ENCODE measurements at places on chromosomes 2 and 18. TPM values are rescaled to one million over a fixed set of nuclear protein-coding genes. Genes with fewer than 3 reads are reported as not detected.

DNA sequence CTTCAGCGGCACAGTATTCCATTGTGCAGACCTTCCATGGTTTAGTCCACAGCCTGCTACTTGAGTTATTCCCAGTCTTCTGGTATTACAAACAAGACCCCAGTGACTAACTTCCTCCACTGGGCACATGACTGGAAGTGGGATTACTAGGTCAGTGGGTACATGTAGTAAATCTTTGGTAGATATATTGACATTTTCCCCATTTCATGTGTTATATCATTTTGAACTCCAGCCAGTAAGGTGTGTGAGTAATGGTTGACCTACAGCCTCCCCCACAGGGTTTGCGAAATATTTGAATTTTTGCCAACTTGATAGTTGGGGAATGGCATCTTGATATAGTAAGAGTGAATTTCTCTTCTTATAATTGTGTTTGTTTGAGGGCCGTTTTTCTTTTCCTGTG is 58.8 kb downstream of the RNF144A start:
- DNase-seq, result no peak

DNA sequence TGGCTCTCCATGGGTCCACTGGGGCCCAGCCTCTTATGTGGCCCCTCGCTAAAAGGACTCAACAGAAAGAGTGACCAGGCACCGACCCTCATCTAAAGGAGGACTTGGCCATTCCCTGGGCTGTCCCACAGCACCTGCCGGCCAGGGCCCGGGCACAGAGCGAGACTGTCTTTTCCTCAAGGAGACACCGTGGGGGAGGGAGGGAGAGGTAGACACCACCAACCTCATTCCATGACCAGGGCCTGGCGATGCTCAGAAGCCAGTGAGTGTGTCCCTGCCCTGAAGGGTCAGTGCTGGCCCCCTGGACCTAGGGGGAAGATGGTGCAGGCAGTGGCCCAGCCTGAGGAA is 39.8 kb upstream of the ALPP start:
- no peak for DNase-seq

GRCh38 chr2:238942726-238943300 is 94.9 kb downstream of the TWIST2 start:
- no peak for DNase-seq

- DNase-seq, result peak; percentile 66
These were observed 17.2 kb downstream of the GPC1 start for GRCh38 chr2:240452462-240453256.

DNA sequence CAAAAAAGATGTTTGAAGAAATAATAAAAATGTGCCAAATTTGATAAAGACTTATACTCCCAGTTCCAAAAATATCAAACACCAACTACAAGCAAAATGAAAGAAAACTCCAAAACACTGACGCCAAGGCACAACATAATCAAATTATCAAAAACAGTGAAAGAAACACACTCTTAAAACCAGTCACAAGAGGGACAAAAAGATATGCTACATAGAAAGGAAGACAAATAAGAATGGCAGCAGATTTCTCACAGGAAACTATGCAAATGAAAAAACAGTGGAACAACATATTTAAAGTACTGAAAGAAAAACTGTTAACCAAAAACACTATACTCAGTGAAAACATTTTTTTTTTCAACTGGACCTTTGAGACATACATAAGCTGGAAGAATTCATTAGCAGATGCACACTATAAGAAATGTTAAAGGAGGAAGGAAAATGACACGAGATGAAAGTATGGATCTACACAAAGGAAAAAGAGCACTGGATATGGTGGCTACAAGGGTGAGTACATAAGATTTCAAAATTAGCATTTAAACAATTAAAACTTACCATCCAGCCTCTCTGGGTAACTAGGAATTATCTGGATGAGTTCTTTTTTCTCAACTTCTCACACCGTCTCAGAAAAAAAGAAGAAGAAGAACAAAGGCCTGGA is 94.0 kb upstream of the ACVR1C start:
- peak; percentile 11 for DNase-seq

DNA sequence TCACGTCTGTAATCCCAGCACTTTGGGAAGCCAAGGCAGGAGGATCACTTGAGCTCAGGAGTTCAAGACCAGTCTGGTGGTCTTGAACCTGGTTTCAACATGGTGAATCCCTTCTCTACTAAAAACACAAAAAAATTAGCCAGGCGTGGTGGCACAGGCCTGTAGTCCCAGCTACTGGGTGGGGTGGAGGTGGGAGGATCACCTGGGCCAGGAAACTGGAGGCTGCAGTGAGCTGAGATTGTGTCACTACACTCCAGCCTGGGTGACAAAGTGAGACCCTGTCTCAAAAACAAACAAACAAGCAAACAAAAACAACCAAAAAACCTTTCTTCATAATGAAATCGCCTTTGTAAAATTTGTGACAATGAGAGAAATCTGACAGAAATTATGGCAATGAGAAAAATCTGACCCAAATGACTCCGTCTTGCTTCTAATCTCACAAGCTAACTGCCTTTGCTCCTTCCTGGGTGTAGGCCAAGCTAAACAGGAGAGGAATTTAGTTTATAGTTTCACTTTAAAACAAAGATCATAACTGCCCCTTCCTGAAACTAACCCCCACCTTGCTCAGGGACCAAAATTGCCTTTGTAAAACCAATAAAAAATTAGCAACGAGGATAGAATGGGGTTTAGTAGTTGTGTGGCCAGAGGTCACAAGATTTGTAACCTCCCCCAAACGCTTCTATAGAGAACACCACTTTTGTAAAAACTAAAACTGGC is 60.7 kb upstream of the KIF5C start:
- no peak for DNase-seq

DNA sequence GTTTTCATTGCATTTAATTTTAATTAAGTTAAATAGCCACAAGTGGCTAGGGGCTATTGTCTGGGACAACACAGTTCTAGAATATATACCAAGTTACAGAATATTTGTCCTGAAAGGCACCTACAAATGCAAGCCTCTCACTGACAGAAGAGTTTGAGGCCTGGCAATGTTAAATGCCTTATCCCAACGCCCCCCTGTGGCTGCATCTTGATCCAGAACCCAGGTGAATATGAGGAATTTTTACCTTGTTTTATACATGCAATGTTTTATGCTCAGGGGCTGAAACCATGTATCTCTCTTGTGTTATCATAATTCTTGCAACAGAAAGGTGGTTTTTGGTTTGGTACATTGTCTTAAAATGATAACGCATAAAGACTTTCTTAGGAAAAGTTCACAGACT is 71.8 kb upstream of the SEC11C start:
- DNase-seq, result no peak

- no peak for DNase-seq
These were observed 605.6 kb upstream of the SLC39A10 start for GRCh38 chr2:195051401-195051800.

DNA sequence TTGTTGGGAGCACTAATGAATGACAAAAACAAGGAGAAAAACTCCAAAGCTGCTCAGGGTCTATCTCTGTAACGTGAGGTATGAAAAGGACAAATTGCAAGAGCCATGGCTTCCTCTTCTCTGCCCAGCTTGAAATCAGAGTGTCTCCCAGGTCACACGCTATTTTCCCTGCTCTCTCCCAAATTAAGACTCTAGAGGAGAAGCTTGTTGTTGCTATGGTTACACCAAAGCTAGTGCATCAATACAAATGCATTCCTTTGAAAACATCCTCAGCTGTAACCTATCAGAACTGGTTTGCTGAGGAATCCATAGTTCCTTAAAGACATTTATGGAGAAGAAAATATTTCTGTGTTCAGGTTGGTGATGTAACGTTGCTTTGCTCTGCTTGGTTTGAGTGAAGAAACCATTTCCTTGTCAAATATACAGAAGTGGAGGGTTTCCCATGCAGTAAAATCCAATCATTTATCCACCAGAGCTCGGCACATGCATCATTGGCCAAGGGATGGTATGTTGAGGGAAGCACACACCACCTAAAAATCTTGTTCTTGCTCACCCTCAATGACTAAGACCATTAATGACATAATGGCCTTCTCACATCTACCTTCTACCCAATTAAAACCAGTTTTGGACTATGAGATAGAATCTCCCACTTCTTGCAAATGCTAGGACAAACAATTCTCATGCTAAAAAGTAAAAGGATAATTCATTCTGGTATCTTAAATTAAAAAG is 2135.6 kb upstream of the CELF4 start:
- no peak for DNase-seq

- DNase-seq, result no peak
These were observed 564.4 kb upstream of the LINC00305 start for GRCh38 chr18:64713284-64713683.

DNA sequence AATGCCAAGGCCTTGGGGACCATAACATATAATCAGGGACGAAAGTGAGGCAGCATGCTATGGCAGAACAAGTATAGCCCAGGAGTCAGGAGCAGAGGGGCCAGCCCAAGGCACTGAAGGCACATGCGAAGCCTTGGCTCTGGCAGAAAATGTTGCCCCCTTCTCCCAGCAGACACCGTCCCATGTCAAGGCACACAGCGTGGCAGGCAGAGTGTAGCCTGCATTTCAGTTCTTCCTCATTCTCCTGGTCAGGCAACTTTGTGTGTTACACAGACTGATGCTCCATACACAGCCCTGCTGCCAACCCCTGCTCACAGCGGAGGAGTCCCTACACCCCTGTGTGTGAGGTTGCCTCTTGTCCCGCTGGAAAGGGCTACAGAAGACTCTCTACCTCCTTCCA is 480.8 kb downstream of the BCL11A start:
- DNase-seq, result no peak

- DNase-seq, result no peak
These were observed 40.6 kb downstream of the TMEM178A start for GRCh38 chr2:39706312-39706711.

DNA sequence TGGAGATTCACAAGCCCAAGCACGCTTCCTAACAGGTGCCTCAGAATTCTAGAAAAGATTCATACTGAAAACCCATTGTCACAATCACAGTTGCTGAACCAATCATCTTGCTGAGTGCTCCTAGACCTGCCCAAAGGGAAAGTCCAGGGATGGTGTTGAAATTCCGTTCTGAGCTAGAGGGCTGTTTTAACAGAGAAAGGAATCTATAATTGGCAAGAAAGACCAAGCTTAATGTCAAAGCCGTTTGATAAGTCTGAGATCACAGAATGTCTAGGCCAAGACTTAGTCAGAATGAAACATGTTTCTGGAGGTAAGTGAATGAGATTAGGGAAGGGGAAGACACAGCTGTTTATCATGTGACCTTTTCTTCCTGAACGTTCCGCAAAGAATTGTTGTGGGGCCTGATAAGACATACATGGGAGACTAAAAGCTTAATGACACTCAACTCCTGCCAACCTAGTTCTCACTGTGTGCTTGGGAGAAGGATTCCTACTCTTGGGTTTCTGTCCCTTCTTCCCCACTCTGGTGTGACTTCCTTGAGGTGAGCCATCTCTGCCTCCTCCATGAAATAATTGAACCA is 27.5 kb downstream of the PMAIP1 start:
- peak; percentile 68 for DNase-seq

GRCh38 chr2:113390124-113390849 is 47.2 kb upstream of the ZNG1B start:
- DNase-seq, result peak; percentile 88

GRCh38 chr2:101205521-101206479 is 46.9 kb upstream of the CNOT11 start:
- DNase-seq, result peak; percentile 82

The DNAH7 gene
- total RNA-seq, result not detected

The RTTN gene
- 28.2 TPM for total RNA-seq

The CFAP65 gene
- not detected for total RNA-seq

The ZNF396 gene
- total RNA-seq, result 0.19 TPM

The HNMT gene
- not detected for total RNA-seq

The LCT gene
- total RNA-seq, result 0.31 TPM

The ALLC gene
- not detected for total RNA-seq

The PLGLB1 gene
- total RNA-seq, result 0.85 TPM

The TMEM247 gene
- not detected for total RNA-seq
